ENCODE measurements at places on chromosomes 16 and 17. TPM values are rescaled to one million over a fixed set of nuclear protein-coding genes. Genes with fewer than 3 reads are reported as not detected.

- no peak for DNase-seq
- no peaks in the 10 kb centered on the region for H3K27me3 ChIP-seq
- H3K4me1 ChIP-seq = peaks cover 1% of the 10 kb centered on the region
- no peak overlapping the region for H3K4me3 ChIP-seq
- no peak overlapping the region for H3K27ac ChIP-seq
Observed at GRCh38 chr17:61340431-61341209, 59.0 kb upstream of the TBX2 start.

DNA sequence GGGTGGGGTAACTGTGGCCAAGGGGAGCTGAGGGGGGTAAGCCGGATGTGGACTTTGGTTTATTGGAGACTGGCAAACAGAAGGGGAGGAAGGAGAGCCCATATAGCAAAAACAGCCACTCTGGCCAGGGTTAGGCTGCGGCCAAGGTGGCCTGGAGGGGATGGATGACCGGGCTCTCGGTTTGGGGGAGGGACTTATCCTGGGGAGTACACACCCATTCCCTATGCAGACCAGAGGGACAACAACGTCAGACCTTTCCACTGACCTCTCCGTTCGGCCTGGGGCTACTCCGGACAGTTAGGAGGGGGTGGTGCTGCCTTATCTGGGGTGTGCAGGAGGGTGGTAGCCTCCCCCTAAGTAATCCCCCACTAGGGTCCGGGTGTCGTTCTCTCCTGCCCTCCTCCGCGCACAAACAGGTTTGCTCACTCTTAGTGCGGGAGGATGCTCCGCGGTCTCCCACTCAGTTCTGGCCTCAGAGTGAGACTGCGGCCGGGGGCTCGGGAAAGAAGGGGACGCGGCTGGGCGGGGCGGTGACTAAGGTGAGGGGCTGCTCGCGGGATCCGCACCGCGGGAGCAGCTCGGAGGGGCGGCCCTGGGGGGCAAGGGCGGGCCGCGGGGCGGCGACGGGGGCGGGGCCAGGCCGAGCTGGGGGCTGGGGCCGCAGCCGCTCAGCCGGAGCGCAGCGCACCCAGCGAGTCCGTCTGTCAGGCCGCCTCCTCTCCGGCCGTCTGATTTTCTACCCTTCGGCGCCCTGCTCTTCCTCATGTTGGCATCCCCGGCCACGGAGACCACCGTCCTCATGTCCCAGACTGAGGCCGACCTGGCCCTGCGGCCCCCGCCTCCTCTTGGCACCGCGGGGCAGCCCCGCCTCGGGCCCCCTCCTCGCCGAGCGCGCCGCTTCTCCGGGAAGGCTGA lies at the start of gene WNK4:
WNK4 (plus strand) TSS at position 675 of the 915 bp plus-strand sequence; CDS start at position 764, 89 bp downstream.
- no peak within 1 kb of the TSS for H3K4me3 ChIP-seq
- no peak within 1 kb of the TSS for H3K27ac ChIP-seq
- no peak for DNase-seq
- H3K4me1 ChIP-seq = peaks cover 15% of the 10 kb centered on the region

- H3K27ac ChIP-seq = no peak overlapping the region
- DNase-seq = no peak
- H3K4me3 ChIP-seq = no peak overlapping the region
- no peaks in the 10 kb centered on the region for H3K36me3 ChIP-seq
- no peaks in the 10 kb centered on the region for H3K27me3 ChIP-seq
Observed at GRCh38 chr16:62665269-62665668, 629.0 kb upstream of the CDH8 start.

- H3K4me1 ChIP-seq = peaks cover 65% of the 10 kb centered on the region
- H3K36me3 ChIP-seq = peaks cover 25% of the 10 kb centered on the region
- peak overlapping the region; percentile 97 for H3K27ac ChIP-seq
- H3K27me3 ChIP-seq = no peaks in the 10 kb centered on the region
- no peak for DNase-seq
Observed at GRCh38 chr16:20875355-20875650, 24.9 kb downstream of the DCUN1D3 start.

DNA sequence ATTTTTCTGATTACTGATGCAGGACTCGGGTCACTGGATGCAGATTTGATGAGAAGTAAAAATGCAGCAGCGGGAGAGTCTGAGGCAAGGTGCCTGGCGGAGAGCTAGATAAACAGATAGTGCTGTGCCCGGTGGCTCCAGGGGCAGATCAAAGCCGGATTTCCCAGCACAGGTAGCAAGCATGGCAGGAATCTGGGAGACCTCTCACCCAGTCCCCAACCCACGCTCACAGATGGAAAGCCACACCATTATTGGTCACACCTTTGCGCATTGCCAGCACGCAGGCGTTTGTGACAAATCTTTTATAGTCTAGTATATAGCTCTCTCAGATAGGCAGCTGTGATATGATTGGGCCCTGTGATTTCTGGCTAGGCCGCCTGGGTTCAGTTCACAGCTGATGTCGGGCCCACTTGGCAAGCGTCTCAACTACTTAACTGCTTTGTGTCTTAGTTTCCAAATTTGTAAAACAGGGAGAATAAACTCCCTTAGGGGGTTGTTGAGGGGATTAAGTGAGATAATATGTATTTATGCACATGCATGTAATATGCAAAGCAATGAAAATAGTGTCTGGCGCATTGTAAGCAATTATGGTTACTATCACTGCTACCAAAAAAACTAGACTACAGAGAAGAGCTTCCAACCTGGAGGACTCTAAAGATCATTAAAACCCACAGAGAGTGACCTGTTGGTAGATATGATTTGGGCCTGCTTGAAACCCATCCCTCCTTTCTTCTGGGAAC lies 42.0 kb upstream of the NFAT5 start:
- H3K27me3 ChIP-seq = no peaks in the 10 kb centered on the region
- peaks cover 3% of the 10 kb centered on the region for H3K36me3 ChIP-seq
- no peak overlapping the region for H3K4me3 ChIP-seq
- DNase-seq = no peak
- peaks cover 26% of the 10 kb centered on the region for H3K4me1 ChIP-seq

- DNase-seq = peak; percentile 82
- peaks cover 48% of the 10 kb centered on the region for H3K4me1 ChIP-seq
- H3K36me3 ChIP-seq = peaks cover 12% of the 10 kb centered on the region
- no peaks in the 10 kb centered on the region for H3K27me3 ChIP-seq
- H3K4me3 ChIP-seq = peak overlapping the region; percentile 90
Observed at GRCh38 chr16:66603537-66604375, 748 bp upstream of the CMTM3 start.

DNA sequence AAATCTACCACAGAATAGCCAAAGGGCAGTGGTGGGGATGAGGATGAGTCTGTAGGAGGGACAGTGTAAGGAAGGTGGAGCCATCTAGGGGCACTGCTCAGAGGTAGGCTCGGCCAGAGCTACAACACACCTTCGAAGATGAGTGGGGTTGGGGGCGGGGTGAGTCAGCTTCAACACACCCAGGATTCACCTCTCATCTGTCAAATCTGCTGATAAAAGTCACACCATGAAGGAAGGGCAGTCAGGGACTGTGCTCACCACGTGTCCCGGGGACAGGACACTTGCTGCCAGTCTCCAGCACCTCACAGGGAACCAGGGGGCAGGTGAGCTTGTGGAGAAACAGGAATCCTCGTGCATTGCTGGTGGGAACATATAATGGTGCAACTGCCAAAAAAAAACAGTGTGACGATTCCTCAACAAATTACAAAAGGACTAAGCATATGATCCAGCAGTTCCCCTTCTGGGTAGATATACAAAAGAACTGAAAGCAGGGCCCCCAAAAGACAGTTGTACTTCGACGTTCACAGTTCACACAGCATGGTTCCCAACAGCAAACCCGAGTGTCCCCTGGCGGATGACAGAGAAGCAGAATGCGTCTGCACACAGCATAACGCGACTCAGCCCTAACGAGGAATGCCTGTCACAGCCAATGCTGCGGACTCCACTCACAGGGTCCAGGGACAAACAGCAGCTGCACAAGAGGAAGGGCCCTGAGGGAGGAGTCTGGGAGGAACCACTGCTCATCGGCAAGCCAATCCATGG lies 133.1 kb downstream of the ANKRD11 start:
- H3K36me3 ChIP-seq = peaks cover 14% of the 10 kb centered on the region
- H3K27ac ChIP-seq = peak overlapping the region; percentile 50
- no peaks in the 10 kb centered on the region for H3K27me3 ChIP-seq
- DNase-seq = no peak
- H3K4me1 ChIP-seq = peaks cover 87% of the 10 kb centered on the region
- H3K4me3 ChIP-seq = peak overlapping the region; percentile 79

ZP2 gene
- total RNA-seq = not detected

SLC6A2 gene
- total RNA-seq = not detected

EME2 gene
- total RNA-seq = 28.7 TPM

TOP3A gene
- 61.5 TPM for total RNA-seq

KCNJ18 gene
- total RNA-seq = not detected

TMEM238L gene
- total RNA-seq = not detected

C17orf50 gene
- not detected for total RNA-seq

Data from activated naive CD8-positive, alpha-beta T cell treated with anti-CD3 and anti-CD28 coated beads, Interleukin-2, amount 10 ng/mL, durations not matched to agents 7 days and 5 days (primary cell).